ENCODE measurements at places on chromosomes 3 and 15. TPM values are rescaled to one million over a fixed set of nuclear protein-coding genes. Genes with fewer than 3 reads are reported as not detected.

Gene TMEM266
- 0.19 TPM for total RNA-seq

Gene TMC3
- not detected for total RNA-seq

Gene CPLX3
- not detected for total RNA-seq

Gene B4GALT4
- 25.3 TPM for total RNA-seq

Gene C3orf22
- not detected for total RNA-seq

Gene THRB
- total RNA-seq = 1.2 TPM

Gene GOLGA8T
- total RNA-seq = not detected

Gene LXN
- total RNA-seq = 39.6 TPM

Gene TMEM108
- total RNA-seq = 1.0 TPM

Gene TEX55
- total RNA-seq = not detected

Gene SMCO1
- total RNA-seq = not detected

Gene PDE8A
- total RNA-seq = 16.4 TPM
